ENCODE measurements at places on chromosomes 6 and 20. TPM values are rescaled to one million over a fixed set of nuclear protein-coding genes. Genes with fewer than 3 reads are reported as not detected.

DNA sequence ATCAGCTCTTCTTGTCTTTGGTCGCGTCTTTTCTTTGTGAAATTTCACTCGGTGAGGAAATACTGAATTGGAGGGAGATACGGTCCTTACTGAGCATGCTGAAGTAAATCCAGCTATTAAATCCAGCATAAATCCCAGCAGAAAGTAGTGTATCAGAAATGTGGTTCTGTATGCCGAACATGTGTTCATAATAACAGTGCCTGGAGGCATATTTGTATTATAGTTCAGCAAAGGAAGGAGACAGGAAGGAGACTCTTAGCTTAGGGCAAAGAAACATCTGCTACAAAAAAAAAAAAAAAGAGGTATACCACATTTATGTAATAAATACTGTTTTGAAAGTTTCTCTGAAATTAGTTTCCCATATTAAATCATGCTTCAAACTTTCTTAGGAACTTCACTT lies 211.8 kb downstream of the PLCB4 start:
- no peak for DNase-seq

DNA sequence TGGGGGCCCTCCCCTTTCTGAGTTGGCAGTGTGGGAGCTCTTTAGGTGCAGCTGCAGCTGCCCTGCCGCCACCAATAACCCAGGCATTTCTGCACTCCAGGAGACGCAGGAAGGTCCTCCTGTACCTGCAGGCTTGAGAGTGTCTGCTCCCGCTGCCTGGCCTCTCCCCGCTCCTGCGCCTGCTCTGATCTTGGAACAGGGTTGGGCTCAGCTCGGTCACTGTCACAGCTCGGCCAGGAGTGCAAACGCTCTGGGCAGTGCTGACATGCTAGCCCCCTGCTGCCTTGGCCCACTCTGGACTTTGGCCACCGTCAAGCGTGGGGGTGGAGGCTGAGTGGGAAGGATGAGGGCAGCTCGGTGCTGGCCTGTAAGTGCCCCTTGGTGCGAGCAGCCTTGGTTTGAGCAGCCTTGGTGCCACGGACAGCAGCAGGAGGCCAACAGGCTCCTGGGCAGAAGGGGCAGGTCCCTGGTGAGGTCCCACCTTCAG lies 738.1 kb upstream of the GJE1 start:
- no peak for DNase-seq

DNA sequence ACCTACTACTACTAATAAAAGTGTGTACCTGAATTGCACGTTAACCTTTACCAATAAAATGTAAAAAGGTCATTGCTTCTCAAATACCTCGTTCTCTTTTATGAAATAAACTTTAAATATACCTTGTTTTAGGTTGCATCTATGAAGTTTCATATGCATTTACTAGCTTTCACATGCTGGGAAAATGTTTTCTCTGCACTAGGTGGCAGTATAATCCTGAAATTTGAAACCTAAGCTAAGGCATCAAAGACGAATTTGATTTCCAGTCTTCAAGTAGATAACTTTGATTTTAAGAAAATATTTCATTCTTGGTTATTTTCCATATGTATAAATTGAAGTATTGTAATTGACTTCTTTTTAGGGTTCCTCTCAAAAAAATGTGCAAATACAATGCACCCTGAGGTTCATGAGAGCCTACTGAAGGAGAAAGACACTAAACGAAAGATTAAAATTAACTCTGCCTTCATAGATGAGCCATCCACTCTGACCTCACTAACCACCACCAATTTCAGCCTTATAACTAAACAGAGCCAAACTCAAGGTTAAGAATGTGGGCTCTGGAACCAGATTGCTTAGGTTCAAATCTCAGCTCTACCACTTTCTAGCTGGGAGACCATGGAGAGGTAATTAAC lies 7.3 kb upstream of the COL9A1 start:
- no peak for DNase-seq

- no peak for DNase-seq
Measured at GRCh38 chr20:21172626-21173025, 46.7 kb downstream of the KIZ start.

DNA sequence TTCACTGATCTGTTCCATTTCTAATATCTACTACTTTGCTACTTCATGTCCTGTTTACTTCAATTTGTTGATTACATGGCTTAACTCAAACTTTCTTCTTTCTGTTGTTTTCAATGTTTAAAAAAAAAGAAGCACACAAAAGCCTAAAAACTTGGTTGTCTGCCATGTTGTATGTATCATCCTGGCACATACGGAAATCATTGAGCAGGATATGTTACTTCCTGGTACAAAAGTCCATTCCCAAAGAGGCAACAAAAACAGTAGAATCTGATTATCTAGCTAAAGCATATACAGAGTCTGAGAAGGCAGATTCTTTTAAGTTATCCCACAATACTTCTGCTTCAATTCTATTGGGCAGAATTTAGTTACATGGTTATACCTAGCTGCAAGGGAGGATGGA lies 14.5 kb upstream of the COL12A1 start:
- DNase-seq, result no peak

The PHACTR3 gene
- total RNA-seq, result 2.1 TPM

The TAB2 gene
- total RNA-seq, result 58.7 TPM

The OLIG3 gene
- total RNA-seq, result 1.2 TPM

The RNF39 gene
- 1.5 TPM for total RNA-seq

The PI3 gene
- total RNA-seq, result 3.7 TPM

The BPIFB2 gene
- total RNA-seq, result 0.22 TPM
